ENCODE measurements at places on chromosomes 6 and 20.

GRCh38 chr6:170459451-170459850 is 93.7 kb downstream of the PSMB1 start:
- DNase-seq, result peak; percentile 24

DNA sequence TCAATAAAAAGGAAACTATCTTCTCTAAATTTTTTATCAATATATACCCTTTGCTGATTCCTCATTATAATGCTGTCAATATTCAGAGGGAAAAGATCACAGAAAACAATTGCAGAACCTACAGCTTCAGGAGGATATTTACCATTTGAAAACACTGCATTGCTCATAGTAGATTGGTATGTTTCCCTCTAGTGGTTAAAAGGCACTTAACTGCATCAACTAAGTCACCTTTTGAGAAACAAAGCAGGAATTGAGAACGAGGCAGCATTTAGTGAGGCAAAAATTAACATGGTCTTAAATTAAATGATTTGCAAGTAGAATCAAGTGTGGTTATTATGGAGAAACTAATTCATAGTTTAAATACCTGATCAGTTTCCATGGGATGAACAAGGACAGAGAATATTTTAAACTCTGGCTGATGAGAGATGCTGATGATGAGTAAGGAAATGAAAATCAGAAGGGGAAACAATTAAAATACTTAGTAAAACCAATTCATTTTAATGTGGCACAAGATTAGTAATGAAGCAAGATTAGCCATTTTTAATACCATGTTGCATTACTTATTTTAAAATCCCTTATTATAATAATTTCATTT is 642.1 kb downstream of the EPHA7 start:
- peak; percentile 19 for DNase-seq

GRCh38 chr6:119686644-119687043 is 337.1 kb upstream of the MAN1A1 start:
- no peak for DNase-seq

DNA sequence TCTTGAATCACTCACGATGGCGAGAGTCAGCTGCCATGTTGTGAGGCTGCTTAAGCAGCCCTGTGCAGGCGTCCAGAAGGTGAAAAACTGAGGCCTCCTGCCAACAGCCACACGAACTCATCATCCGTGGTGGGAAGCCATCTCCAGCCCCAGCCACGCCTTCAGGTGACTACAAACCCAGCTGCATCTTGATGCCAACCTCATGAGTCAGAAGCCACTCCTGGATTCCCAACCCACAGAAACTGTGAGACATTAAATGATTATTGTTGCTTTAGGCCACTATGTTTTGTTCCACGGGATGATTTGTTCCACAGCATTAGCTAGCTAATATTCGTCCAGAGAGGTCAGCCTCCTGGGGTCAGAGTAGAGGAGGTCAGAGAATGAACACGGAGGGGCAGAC is 80.5 kb downstream of the SNX5 start:
- DNase-seq, result no peak

- DNase-seq, result no peak
Observed at GRCh38 chr6:4910037-4910760, 93.6 kb downstream of the RPP40 start.

- no peak for DNase-seq
Observed at GRCh38 chr6:126641641-126642040, 301.7 kb downstream of the CENPW start.

- DNase-seq, result no peak
Observed at GRCh38 chr6:30712441-30712945, 4.6 kb downstream of the MDC1 start.

DNA sequence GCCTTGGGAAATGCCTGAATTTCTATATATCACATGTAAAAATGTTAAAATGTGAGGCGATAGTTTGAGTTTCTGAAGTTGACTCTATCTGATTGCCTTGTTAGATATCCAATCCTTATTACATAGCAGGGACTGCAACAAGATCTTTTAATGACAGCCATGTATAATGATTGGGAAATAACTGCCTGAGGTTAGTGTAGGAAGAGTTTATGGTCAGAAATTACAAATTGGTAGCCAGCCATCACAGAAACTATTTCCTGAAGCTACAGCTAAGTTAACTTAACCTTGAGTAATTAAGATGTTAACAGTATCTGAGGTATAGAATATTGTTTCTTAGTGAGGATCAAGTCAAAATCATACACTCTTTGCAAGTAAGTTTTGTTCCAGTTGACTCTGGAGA is 41.0 kb downstream of the AKIRIN2 start:
- DNase-seq, result peak; percentile 62

GRCh38 chr6:129959358-129959930 is 58.9 kb upstream of the L3MBTL3 start:
- DNase-seq, result no peak

DNA sequence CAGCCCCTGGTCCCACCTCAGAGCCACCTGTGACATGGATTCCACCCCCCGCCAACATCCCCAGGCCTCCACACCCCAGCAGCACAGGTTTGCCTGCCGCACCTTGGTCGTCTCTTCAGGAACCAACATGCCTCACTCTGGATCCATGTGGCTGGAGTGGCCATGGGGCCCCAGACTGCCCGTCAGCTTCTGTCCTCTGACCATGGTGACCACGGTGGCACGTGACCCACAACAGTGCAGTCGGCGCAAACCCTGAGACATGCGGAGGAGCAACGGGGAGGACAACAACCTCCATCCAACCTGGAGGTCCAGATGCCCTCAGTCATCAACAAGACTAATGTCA is 85.6 kb downstream of the ANKRD60 start:
- no peak for DNase-seq

DNA sequence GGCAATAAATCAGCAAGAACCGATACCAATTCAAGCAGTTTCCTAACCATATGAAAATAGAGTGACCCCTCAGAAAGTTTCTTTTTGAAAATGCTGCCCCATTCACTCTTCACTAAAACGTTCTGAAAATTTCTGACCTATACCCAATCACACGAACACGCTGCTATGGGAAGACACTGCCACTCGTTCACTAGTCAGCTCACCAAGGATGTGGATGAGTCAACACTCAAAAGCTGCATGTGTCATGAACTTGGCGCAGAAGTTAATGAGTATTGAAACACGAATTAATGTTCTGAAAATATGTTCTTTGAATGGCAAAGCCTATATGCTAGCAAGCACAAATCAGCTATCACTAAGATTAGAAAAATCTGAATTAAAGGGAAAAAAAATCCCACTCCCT is 84.2 kb downstream of the PREP start:
- DNase-seq, result peak; percentile 75

DNA sequence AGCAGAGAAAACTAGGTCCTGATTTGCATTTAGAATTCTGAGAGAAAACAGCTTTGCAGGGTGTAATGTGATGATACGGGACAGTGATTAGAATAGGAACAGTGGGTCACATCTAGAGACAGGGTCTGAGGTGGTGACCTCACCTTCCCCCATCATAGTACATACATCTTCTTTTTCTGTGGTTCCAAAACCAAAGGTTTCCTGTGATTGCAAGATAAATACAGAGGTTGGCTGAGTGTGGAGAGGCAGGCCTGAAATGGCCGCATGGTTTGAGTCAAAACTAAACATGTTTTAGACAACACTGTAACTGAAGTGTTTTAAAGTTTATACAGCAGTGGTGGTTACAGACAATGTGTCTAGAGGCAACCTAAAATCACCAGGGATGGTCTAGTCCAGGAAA is 10.4 kb upstream of the NT5DC1 start:
- no peak for DNase-seq

DNA sequence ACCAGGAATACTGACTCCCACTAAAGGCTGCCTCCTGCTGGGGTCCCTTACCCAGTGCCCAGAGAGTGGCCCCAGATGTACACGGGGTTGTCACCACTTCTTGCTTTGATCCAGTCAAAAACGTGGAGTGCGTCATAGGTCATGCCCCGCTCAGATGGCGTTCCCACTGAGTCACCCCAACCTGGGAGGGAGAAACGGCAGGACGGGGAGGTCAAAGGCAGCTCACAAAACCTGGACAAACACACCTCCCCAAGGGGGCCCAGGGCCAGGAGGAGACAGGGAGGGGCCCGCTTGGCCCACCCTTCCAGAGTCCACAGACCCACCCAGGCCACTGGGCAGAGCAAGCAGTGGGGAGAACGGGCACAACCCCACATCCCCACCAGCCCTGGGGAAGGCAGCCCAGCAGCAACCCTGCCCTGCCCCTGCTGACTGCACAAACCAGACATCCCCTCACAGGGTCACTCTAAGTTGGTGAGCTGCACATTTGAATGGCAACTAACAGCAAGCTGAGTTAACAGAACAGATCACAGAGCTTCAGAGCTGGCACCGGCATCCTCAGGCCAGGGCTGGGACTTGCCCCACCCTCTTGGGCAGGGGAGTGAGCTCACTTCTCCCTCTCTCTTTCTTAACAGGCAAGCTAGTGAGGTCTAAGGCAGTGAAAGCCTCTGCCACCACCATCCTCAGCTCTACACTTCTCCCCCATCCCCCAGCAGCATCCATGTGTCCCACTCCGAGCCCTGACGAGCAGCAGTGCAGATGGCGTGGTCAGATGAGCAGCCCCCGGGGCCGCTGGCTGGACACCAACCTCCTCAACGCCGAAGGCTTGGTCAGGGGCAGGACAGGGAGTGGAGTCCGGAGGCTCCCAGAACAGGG is 61.7 kb downstream of the PYGB start:
- DNase-seq, result peak; percentile 37

DNA sequence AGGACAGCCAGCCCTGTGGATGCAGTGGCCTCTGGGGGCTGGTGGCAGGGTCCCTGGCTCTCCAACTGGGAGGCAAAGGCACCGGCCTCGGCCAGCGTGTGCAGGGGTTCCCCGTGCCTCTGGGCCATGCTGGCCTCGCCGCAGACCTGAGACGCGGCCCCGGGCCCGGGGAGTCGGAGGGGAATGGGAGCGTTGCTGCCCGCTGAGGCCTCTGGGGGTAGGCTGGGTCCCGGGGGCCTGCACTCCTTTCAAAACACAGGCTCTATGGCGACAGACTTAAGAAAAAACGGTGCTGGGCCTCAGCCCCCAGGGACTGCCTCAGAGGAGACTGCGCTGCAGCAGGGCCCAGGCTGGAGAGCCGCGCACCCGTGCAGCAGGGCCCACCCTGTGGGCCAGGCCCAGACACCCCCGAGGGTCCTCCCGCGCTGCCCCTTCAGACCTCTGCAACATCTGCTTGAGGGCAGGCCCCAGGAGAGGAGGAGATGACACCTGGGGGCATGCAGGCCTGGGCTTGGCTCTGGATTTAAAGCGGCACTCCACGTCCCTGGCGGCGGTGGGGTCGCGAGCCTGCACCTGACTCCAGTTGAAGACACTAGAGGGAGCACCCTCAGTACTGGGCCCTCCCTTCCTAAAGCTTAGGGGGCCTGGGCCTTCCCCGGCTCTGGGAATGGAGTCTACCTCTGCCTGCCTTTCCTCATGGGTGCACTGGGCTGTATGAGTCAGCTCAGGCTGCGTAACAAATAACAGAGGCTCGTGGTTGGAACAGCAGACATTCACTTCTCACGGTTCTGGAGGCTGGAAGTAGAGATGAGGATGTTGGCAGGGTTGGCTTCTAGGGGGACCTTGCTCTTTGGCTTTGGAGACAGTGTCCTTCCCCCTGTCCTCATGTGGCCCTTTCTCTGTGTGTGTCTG is 117.4 kb upstream of the RPS6KA2 start:
- no peak for DNase-seq

DNA sequence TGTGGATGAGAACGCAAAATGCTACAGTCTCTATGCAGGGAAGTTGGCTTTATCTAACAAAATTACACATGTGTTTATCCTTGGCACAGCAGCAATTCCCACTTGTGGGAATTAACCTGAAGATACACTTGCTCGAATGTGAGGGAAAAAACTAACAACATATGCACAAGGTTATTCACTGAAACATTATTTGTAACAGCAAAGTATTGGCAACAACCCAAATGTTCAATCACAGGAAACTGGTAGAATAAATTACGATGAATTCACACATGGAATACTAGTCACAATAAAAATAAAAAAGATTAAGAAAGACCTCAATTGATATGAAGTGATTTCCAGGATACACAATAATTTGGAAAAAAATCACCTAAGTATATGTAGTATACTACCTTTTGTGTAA is 68.1 kb upstream of the OGFRL1 start:
- no peak for DNase-seq

DNA sequence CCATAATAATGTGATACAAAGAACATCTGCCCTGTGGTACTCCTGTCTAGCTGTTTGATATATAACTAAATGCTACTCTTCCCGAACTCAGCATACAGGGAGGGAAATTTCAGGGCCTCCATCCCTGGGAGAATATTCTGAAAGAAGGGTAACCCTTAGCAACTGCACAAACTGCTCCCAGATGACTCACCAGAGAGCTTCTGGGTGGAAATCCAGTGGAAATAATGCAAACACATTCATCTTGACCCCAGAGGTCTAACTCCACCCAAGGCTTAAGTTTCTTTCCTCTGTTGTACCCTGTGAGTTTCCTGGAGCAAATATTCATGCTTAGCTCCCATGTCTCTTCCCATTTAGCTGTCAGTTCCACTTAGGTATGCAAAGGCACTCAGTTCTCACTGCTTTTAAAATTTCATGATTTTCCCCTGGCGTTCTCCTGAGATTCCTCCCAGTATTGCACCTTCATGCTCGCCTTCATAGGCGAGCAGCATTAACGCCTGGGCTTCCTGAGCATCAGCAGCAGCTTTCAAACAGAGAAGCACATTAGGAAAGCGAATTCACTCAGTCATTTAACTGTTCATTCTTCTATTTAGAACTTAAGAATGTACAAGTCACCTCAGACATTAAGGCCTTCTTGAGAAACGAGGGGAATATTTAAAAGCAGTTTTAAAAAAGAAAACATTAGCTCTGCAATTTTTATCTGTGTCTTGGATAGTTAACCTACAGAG is 43.8 kb upstream of the LAMA4 start:
- DNase-seq, result peak; percentile 83

DNA sequence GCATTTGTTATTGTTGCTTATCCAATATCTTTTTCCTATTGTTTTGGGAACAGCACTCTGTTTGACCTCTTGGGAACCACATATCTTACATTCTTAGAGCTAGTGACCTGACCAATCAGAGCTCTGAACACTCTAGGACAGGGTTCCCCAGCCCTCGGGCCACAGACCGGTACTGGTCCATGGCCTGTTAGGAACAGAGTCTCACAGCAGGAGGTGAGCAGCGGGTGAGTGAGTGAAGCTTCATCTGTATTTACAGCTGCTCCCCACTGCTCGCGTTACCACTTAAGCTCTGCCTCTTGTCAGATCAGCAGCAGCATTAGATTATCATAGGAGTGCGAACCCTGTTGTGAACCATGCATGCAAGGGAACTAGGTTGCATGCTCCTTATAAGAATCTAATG is 226.0 kb upstream of the TSHZ2 start:
- DNase-seq, result no peak

GRCh38 chr20:60583741-60584140 is 625.5 kb downstream of the CDH26 start:
- DNase-seq, result peak; percentile 53
